ENCODE measurements at places on chromosomes 11 and 22.

- DNase-seq, result no peak
These were observed 74.0 kb upstream of the RAB1B start for GRCh38 chr11:66194391-66194790.

DNA sequence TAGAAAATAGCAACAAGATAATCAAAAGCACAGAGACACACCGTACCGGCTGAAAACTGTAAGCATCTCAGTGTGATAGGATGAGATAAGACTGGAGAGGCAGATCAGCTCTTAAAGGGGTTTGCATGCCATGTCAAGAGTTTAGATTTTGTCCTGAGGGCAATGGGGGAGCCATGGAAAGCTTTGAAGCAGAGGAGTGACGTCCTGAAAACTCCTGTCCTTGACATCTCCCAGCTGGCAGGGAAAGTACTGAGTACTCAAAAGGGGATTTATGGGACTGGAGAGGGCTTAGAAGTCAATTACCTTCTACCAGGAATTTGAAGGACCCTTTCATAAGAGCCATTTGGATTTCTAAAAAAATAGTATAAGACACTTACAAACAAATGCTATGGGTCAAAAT lies 420.5 kb upstream of the NARS2 start:
- no peak for DNase-seq

DNA sequence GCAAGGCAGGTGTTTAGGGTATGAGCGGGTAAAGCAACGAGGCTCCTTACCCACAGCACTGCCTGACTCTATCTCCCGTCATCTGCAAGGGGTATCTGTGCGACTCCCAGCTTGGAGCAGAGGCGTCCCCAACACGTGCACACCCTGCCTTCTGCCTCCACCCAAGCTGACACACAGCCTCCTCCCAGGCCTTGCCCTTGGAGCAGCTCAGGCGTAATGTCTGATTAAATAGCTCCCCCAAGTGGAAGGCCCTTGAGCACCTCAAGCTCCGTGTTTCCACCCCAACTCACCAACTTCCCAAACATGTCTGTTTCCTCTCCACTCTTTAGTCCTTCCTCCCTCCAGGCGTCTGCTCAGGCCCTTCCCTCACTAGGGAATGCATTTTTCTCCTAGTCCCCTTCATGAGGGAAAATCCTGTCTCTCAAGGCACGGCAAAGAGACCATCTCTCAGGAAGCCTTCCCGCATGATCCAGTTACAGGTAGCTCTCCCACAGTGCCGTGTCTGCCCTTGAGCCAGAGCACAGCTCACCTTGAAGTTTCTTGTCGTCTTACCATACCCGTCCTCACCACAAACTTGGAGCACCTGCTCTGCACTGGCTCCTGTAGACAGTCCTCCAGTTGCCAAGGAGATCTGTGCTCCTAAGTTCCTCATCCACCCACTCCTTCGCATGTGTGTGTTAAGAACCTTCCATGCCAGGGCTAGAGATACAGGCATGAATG lies 15.8 kb downstream of the CYB5R2 start:
- no peak for DNase-seq

DNA sequence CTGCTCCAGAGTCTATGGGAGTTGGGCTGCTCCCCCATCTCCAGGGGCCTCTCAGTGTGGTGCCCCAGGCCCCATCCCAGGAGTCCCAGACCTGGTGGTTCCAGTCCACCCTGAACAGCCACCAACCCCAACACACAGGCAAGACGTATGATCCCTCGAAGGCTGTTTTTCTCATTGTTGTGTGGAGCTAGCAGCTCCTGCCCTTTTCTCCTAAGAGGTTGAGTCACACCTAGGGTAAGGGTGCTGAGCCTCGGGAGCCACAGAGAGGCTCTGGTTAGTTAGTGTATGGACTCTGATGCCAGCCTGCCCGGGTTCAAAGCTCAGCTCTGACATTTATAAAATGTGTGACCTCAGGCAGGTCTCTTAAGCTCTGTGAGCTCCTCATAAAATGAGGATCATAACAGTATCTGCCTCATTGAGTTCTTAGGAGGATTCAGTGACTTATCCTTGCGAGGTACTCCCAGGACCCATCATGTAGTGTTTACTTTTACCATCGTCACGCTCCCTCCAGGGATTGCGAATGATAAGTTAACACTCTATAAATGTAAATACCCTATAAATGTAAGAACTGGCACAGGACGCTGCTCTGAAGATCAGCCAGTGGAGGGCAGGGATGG lies 47.2 kb downstream of the FBLN1 start:
- DNase-seq, result no peak

GRCh38 chr11:78187366-78188285 lies 800 bp downstream of the KCTD21 start:
- DNase-seq, result no peak

- DNase-seq, result no peak
These were observed 86.8 kb upstream of the CRTAM start for GRCh38 chr11:122751292-122752070.

DNA sequence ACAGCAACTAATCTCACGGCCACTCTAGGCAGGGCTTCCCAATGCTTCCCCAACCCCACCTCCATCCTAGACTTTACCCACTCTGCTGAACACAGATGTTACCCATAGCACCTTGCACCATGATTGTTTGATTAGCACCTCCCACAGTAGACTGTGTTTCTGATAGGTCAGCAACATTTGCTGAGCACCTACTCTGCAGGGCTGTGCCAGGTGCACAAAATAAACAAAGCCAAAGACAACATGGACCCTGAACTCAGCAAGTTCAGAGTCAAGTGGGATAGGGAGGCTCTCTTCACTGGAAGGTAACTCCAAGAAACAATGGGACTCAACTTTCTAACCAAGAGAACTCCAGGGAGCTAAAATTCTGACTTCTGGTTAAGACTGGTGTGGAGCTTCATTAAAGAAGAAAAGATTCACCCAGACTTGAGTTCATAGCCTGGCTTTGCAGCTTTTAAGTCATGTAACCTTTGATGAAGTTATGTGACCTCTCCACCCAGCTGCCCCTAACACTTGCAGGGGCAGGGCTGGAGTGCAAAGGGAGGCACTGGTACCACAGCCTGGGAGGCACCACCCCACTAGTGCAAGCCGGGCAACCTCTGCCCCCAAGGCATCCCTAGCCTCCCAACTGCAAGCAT lies 6.7 kb upstream of the RTN4RL2 start:
- DNase-seq, result no peak

- no peak for DNase-seq
These were observed 7.3 kb downstream of the APBB1 start for GRCh38 chr11:6411594-6412031.

DNA sequence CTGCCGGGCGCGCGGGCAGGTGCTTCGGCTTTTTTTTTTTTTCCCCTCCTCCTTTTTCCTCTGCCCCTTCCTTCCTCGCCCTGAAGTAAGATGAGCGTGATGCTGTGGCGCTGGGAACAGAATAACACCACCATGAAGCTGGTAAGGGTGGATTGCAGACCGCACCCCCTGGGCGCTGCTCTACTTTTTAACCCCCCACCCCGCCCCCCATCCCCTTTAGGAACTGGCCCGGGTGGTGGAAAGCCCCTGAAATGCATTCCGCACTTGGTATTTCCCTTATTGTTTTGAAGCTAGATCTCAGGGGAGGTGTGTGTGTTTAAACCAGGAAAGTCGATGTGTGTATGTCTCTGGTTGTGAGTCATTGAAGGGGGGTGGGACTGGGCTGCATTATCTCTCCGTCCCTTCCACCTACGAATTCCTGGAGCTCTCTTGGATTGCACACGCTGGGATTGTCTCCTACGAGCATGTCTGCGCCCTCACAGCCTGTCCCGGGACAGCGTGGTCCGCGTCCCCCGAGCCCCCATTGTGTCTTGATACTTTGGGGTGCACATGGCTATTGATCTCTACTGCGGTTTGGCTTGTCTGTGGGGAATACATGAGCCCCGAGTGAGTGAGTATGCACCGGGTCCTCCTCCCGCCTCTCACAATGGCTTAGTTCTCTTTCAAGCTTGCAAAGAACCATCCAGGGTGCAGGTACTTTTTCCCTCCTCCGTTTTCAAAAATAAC lies 64.9 kb downstream of the NAV2 start:
- DNase-seq, result no peak

DNA sequence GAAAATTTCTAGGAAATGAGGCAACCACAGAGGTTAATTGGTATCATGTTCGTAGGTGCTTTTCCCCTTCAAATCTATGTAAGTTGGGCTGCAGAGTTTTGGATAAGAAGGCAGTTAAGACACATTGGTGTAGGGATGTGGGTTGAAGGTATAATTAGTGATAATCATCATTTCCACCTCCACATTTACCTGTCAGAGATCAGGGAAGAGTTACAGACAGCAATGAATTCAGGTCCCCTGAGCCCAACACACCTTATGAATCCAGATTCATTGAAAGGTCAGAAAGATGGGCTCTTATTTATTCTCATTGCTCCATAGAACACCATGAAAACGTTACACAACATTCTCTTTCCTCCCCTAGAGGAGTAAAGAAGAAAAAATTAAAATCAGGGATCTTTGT lies 308.7 kb downstream of the C11orf87 start:
- no peak for DNase-seq

DNA sequence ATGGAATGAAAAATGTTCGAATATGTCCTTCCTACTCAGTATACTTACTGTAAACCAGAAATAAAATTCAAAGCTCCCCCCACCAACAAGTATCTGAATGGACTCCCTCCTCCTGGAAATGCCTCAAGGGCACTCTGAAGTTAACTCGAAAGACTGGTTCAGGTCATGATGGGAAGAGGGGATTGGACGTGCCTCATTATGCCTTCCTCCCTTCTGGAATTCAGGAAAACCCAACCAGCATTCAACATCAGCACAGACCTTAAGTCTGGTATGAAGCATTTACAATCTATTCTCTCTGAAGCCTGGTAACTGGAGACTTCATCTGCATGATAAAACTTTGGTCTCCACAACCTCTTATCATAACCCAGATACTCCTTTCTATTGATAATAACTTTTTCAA lies 428.3 kb upstream of the RAG2 start:
- DNase-seq, result no peak

DNA sequence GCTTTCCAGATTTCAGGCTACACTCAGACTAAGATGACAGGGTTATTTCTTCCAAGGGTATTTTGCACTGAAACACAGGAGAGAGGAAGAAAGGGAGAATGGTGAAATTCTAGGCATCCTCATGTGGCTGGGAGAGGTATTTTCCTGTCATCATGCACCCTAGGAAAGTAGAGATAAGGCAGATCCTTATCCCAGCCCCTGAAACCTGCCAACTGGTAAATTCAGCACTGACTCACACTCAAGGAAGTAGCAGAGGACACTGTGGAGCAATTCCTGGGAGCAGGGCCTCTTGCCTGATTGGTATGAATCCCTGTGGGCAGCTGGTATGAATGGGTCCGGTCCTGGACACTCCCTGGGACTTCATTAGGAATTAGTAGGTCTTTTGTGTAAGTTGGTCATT lies 37.6 kb upstream of the SLC5A1 start:
- no peak for DNase-seq

DNA sequence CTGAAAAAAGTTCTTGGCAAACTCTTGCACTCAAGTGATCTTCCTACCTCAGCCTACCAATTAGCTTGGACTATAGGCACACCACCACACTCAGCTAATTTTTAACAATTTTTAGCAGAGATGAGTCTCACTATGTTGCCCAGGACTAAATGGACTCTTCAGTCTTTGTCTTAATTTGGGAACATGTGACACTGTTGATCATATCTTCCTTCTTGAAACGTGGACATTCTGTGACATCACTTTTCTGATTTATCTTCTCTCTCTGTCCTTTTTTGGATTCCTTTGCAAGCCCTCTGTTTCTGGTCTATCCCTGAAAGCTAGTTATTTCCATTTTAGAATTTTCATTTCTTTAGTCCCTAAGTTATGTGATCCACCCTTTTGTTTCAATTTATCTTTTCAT lies 42.0 kb downstream of the RSF1 start:
- no peak for DNase-seq
